ENCODE measurements at places on chromosomes 2 and 18. TPM values are rescaled to one million over a fixed set of nuclear protein-coding genes. Genes with fewer than 3 reads are reported as not detected.

Gene VAMP5
- 1.9 TPM for total RNA-seq

Gene CHST9
- total RNA-seq = not detected

DNA sequence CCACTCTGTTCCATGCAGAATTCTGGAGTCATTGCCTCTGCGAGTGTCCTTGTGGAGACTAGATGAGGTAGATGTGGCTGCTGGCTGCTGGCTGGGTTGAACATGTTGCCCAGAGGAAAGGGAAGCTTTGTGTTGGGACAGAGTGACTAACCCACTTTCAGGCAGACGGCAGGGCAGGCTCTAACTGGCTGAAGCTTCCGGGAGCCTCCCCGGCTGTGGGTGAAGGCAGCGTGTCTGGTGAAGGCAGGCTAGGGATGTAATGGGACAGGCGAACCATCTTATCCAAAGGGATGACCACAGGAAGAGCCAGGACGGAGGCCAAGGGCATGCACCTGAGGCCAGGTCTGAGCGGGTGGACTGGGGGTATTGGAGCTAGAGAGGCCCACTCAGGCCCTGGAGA is 16.0 kb downstream of the ASPRV1 start:
- DNase-seq = no peak

GRCh38 chr18:36828157-36828629 is 609 bp downstream of the TPGS2 start:
- no peak for DNase-seq

GRCh38 chr2:102334486-102334885 is 21.1 kb upstream of the IL18R1 start:
- no peak for DNase-seq

Gene TDRD15
- total RNA-seq = not detected

Gene GPR35
- 0.86 TPM for total RNA-seq

Gene PLGLB1
- total RNA-seq = 0.92 TPM

Gene TANK
- 54.0 TPM for total RNA-seq

DNA sequence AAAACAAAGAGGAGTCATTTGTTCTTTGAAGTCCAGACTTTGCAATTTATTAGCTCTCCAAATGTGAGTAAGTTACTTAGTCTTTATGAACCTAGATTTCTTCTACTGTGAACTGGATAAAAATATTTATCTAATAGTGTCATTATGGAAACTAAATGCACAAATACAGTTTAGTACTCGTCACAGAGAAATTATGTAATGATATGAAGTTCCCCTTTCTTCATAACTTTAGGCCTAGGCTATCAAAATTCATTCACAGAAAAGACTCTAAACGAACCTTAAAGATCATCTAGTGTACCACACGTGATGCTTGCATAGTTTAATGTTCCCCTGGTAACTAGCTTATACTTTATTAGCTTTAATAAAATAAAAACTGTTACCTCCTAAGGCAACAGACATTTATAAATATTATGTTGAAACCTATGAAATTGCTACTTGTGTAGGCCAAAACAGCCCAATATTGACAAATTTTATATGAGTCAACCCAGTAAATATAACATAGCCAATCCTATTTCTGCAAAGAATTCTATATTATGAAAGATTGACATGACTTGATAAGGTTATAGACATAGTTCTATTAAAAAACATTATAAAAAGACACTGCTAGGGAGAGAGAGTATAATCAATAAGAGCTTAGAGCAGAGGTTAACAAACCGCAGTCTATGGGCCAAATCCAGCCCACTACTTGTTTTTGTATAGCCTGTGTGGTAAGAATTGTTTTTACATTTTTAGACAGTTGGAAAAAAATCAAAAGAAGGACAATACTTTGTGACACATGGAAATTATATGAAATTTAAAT is 44.9 kb upstream of the ITPRID2 start:
- no peak for DNase-seq

DNA sequence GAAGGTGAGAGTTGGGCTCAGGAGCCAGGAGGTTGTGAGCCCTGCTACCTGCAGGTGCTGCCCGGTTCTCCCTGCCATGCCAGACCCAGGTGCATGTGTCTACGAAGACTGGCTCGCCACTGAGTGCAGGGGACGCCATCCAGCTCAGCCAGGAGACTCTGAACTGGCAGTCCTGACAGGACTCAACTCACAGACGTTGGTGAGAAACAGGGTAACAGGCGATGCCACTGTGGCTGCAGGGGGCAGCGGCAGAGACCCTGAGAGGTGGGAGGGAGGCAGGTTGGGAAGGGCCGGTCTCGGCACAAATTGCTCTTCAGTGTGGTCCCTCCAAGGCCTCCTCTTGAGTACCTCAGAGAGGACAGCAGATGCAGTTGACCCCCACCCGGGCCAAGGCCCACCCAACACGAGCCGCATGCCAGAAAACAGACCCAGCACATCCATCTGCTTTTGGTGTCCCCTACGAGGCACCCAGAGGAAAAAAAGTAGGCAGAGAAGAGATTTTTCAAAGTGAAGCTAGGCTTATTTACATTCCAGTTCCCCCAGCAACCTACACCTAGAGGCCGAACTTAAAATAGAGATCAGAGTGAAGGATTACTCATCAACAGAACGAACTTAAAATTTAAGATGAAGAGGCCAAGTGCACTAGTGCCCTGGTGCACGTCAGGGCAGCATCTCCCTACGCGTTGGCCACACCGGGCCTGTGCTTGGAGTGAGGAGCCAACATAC is 184.8 kb downstream of the SEPTIN10 start:
- no peak for DNase-seq

DNA sequence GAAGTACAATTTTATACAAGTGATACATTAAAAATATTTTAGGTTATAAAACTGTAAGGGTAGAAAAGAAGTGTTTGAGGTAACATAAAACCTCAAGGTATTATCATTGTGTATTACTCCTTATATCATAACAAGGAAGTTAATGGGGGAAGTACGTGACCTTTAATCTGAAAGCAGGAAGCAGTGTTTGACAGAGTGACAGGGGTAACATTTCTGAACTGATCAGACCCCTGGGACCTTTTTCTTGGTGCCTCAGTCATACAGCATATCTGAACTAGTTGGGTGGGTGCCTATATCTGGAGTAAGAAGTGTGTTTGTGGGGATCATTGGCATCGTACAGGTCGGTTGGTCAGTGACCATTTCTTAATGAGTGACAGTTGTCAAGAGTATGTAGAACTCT is 43.0 kb downstream of the MALT1 start:
- no peak for DNase-seq

Gene UGT1A8
- total RNA-seq = not detected

DNA sequence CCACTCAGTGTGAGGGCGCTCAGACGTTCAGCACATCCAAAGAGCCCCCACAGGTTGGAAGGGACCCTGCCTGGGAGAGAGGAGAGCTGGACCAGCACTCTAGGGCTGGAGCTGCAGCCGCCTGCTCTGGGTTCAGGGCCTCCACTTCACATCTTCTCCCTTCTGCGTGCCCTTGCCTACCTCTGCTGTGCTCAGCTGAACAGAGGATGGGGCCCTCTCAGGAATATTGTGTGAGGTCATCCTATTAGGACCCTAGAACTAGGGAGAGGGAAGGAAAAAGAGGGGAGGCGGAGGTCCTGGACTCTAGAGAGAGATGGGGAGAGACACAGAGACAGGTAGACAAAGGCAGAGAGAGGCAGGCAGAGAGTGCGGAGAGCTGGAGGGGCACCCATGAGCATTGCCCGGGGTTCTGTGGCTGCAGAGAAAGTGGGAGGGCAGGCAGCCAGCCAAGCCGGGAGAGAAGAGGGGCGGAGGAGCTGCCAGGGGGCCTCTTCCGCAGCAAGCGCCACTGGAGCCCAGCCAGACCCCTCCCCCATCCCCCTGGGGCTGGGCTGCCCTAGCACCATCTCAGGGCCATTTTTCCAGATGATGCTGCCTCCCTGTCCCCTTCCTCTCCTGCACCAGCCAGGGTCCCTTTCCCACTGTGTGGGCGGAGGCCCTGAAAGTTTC is 8.3 kb upstream of the TNS1 start:
- no peak for DNase-seq

GRCh38 chr2:97932975-97933662 is 62.6 kb downstream of the TMEM131 start:
- no peak for DNase-seq

GRCh38 chr2:18403921-18404522 is 156.4 kb downstream of the RDH14 start:
- DNase-seq = no peak

Gene CELF4
- total RNA-seq = not detected

Gene LRRTM1
- total RNA-seq = not detected

DNA sequence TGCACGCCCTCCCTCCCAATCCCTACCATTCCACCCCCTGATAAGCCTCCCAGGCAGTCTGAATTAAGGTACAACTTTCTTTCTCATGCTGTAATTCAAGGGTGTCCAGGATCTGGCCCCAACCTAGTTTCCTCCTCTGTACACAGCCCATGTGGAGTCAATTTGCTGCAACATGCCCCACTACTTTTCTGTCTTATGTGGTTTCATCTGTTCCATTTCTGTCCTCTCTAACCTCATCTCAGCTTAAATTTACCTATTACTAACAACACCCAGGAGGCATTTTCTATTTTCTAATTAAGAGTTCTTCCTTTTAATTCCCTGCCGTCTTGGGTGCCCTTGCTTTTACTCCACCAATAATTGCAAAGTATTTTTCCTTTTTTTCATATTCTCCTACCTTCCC is 10.0 kb downstream of the PPP4R1 start:
- no peak for DNase-seq

GRCh38 chr2:124692707-124693106 is 667.6 kb downstream of the CNTNAP5 start:
- DNase-seq = no peak

DNA sequence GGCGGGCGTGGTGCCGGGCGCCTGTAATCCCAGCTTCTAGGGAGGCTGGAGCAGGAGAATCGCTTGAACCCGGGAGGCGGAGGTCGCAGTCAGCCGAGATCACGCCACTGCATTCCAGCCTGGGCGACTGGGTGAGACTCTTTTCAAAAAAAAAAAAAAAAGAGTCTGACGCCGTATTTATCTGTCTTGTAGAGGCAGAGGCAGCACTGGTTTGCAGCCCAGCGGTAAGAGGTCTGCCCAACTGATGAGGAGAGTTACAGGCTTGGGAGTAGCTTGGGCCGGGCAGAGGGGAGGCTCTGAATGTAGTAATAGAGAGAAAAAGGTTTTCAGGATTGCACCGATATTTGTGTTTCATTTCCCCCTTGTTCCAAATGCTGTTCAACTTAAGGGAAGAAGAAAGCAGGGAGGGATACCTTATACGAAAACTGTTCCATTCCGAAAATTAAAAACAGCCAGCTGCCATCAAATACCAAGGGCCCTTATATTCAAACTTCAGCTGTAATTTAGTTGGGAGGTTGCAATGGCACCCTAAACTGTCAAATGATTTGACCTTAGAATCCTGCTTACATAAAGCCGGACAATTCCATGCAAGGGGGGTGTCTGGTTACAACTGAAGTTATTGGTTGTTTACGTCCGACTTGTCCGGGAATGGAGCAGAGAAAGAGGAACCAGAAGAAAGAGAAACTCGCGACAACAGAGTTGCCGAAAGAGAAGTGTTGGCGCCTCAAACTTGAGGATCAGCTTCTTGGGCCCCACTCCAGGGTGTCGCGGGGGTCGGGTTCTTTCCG is 9.2 kb upstream of the SP9 start:
- no peak for DNase-seq

Gene HOXD1
- total RNA-seq = 1.3 TPM

DNA sequence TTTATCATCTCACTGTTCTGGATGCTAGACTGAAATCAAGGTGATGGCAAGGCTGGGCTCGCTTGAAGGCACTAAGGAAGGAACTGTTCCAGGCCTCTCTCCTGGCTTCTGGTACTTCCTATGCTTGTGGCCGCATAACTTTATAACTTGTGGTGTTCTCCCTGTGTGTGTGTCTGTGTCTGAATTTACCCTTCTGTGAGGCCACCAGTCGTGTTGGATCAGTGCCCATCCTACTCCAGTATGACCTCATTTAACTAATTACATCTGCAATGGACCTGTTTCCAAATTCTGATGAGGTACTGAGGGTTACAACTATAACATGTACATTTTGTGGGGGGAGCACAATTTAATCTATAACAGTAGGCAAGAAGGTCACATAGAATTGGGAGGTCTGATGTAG is 41.6 kb downstream of the LYPD6B start:
- no peak for DNase-seq

Gene ZSWIM2
- total RNA-seq = not detected

GRCh38 chr2:150141226-150142001 is 346.1 kb downstream of the RND3 start:
- DNase-seq = no peak

- no peak for DNase-seq
Observed at GRCh38 chr2:13005761-13006335, 289.1 kb downstream of the TRIB2 start.

Gene PRKAG3
- total RNA-seq = not detected

Gene ABCB11
- total RNA-seq = not detected

Gene DLX1
- 26.2 TPM for total RNA-seq

- DNase-seq = no peak
Observed at GRCh38 chr2:144146876-144147275, 373.0 kb downstream of the ZEB2 start.

DNA sequence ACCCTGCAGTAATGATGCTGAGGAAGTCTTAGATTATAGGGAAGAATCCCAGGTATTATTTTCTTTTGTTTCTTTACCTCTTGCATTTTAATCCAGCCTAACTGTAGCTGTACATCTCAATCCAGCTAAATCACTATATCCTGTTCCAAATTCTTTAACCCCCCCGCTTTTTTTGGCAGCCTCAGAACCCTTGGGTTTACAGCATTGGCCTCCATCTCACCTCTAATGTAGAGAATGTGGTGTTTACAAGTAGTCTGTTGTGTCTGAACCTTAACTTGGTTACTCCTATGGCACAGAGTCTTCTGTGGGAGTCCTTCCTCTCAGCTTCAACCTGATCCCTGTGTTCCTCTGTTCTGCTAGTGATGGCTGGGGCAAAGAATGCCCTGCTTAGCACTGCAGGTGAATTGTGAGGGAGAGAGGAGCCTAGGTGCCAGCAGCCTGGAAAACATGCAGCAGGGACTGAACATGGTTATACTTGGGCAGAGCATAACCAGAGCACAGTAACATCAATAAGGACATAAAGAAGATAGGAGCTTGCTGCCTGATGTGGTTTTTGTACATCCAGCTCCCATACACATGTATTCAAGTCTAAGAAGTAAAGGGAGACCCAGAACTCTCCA is 130.2 kb downstream of the FAM124B start:
- no peak for DNase-seq

- no peak for DNase-seq
Observed at GRCh38 chr2:188892636-188893035, 81.5 kb upstream of the COL3A1 start.

Gene CEBPZOS
- total RNA-seq = 15.9 TPM

Gene NDC80
- 46.7 TPM for total RNA-seq

- DNase-seq = no peak
Observed at GRCh38 chr2:176121190-176122051, 1.1 kb upstream of the HOXD9 start.

Gene CTLA4
- total RNA-seq = not detected

Gene CD302
- not detected for total RNA-seq

Gene UPP2
- total RNA-seq = not detected

DNA sequence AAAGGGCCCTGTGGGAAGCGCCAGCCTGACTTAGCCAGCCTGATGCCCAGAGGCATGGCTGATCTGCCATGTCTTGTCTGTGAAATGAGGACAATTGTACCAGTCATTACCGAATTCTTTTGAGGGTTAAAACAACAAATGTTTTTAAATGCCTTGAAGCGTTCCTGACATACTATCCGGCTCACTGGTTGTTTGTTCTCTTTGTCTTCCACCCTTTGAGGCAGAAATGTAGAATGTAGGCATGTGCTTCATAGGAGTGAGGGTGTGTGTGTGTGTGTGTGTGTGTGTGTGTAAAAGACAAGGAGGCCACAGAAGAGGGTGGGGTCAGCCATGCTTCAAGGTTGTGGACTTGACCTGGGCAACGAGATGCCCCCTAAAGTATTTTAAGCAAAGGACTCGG is 35.5 kb downstream of the TGFBRAP1 start:
- DNase-seq = no peak

- DNase-seq = no peak
Observed at GRCh38 chr2:69902213-69902922, 8.6 kb downstream of the SNRNP27 start.
